ENCODE measurements at places on chromosomes 7 and 10. TPM values are rescaled to one million over a fixed set of nuclear protein-coding genes. Genes with fewer than 3 reads are reported as not detected.

Gene DYNC1I1
- not detected for total RNA-seq

Gene GLI3
- 21.9 TPM for total RNA-seq

Gene SLC16A12
- not detected for total RNA-seq

Gene CFTR
- not detected for total RNA-seq

Gene PTPRZ1
- not detected for total RNA-seq

Gene GTF2IRD2
- 9.6 TPM for total RNA-seq

GRCh38 chr10:43186150-43186549, 47.9 kb downstream of the CSGALNACT2 start:
- peaks cover 21% of the 10 kb centered on the region for H3K36me3 ChIP-seq
- H3K27me3 ChIP-seq, result no peaks in the 10 kb centered on the region
- H3K4me1 ChIP-seq, result peaks cover 14% of the 10 kb centered on the region
- no peak for DNase-seq
- H3K27ac ChIP-seq, result no peak overlapping the region

GRCh38 chr7:128790315-128791041, 1.3 kb upstream of the CCDC136 start:
- H3K4me1 ChIP-seq, result peaks cover 16% of the 10 kb centered on the region
- no peak overlapping the region for H3K27ac ChIP-seq
- H3K4me3 ChIP-seq, result peak overlapping the region; percentile 83
- no peak for DNase-seq
- peaks cover 9% of the 10 kb centered on the region for H3K36me3 ChIP-seq

DNA sequence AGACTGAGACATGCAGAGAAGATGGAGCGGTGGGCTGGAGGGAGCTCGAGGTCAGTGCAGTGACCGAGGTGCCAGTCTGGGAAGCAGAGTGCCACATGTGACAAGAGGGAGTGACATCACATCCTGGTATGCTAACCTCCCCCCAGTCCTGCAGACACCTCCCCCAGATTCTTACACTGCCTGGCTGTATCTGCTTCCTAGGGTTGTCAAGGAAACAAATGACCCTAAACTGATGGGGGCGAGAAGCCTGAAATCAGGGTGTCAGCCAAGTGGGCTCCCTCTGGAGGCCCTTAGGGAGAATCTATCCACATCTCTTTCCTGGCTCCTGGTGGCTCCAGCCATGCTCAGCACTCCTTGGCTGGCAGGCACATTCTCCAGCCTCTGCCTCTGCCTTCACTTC, 316.1 kb upstream of the ZMIZ1 start:
- H3K36me3 ChIP-seq, result no peaks in the 10 kb centered on the region
- H3K27ac ChIP-seq, result no peak overlapping the region
- H3K27me3 ChIP-seq, result peaks cover 19% of the 10 kb centered on the region
- no peak overlapping the region for H3K4me3 ChIP-seq
- peaks cover 49% of the 10 kb centered on the region for H3K4me1 ChIP-seq
- DNase-seq, result peak; percentile 13

GRCh38 chr10:132178046-132178445, 8.7 kb upstream of the DPYSL4 start:
- H3K27ac ChIP-seq, result no peak overlapping the region
- peaks cover 21% of the 10 kb centered on the region for H3K27me3 ChIP-seq
- no peak overlapping the region for H3K4me3 ChIP-seq
- no peaks in the 10 kb centered on the region for H3K4me1 ChIP-seq
- peaks cover 4% of the 10 kb centered on the region for H3K36me3 ChIP-seq

DNA sequence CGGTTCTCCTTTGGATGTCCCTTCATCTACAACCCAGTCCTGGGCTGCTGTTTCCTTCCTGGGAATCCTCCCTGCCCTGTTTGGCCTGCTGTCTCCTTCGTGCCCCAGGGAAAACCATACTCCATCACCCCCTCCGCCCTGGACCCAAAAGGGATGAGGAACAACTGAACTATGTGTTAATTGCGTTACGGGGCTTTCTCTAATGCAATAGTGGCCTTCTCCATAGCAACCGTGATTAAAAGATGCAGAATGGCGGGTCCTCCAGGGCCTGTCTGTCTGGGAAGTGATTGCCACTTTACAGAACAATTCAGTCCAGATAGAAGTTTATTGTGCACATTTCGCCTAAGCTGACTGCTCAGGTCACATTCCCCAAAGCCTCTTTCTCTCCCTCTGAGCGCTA, 112.0 kb upstream of the FGFR2 start:
- no peaks in the 10 kb centered on the region for H3K36me3 ChIP-seq
- DNase-seq, result no peak
- peaks cover 10% of the 10 kb centered on the region for H3K4me1 ChIP-seq
- H3K4me3 ChIP-seq, result peak overlapping the region; percentile 9
- H3K27ac ChIP-seq, result peak overlapping the region; percentile 37

- peak overlapping the region; percentile 89 for H3K4me3 ChIP-seq
- no peaks in the 10 kb centered on the region for H3K36me3 ChIP-seq
Measured at GRCh38 chr10:24207781-24208611, 942 bp upstream of the KIAA1217 start.

- H3K4me3 ChIP-seq, result no peak overlapping the region
- H3K4me1 ChIP-seq, result peaks cover 55% of the 10 kb centered on the region
- H3K27ac ChIP-seq, result no peak overlapping the region
- peaks cover 2% of the 10 kb centered on the region for H3K27me3 ChIP-seq
- no peak for DNase-seq
Measured at GRCh38 chr10:80191589-80192270, 13.6 kb downstream of the ANXA11 start.
